ENCODE measurements at places on chromosomes 13 and 19.

DNA sequence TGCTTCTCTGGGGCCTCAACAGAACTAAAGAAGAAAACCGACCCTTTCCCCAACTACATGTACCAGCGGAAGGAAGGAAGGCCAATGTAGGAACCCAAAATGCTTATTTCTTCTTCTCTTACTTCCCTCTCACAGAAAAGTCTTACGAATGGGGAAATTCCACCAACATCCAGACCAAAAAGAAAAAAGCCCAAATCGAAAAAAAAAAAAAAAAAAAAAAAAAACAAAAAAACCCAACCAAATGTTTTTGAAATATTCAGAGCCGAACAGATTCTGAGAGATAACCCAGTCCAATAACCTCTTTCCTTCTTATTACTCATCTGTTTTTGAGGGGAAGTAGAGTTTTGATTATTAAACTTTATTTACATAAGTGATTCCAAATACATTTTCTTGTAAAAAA is 3.9 kb downstream of the PPM1N start:
- no peak for DNase-seq

DNA sequence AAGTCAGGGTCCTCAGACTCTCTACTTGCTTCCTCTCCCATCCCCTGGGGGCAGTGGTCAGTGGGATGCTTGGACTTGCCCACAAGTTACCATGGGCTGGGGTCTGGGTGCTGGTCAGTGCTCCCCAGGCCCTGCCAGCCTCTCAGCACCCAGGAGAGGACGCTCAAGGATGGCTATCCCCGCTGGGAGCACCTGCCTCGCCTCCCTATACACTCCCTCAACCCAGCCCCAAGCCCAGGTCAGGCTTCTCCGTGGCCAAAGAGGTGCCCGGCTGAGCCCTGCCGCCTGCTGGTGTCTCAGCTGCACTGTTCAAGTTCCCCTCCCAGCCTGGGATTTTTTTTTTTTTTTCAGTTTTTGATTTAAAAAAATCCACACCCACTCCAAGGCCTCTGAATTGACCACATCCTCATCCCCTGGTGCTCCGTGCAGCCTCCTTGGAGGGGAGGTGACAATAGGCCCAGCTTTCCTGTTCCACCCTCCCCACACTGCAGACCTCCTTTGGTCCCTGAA is 10.8 kb downstream of the F2RL3 start:
- DNase-seq: peak; percentile 74

DNA sequence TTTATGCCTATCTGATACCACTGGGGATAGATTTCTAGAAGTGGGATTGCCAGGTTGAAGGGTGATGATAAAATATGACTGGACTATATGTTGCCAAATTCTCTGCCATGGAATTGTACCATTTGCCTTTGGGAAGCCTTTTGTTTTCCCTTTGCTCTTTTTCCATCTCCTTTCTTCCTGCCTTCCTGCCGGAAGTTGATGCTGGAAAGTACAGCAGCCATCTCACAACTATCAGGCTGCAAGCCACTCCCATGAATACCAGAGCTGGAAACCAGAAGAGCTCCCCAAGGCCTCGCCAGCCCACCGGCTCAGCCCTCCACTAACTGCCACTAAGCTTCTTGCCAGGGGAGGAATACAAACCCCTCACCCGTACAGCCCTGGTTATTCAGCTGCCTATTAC is 29.7 kb downstream of the ZIC5 start:
- DNase-seq: no peak

DNA sequence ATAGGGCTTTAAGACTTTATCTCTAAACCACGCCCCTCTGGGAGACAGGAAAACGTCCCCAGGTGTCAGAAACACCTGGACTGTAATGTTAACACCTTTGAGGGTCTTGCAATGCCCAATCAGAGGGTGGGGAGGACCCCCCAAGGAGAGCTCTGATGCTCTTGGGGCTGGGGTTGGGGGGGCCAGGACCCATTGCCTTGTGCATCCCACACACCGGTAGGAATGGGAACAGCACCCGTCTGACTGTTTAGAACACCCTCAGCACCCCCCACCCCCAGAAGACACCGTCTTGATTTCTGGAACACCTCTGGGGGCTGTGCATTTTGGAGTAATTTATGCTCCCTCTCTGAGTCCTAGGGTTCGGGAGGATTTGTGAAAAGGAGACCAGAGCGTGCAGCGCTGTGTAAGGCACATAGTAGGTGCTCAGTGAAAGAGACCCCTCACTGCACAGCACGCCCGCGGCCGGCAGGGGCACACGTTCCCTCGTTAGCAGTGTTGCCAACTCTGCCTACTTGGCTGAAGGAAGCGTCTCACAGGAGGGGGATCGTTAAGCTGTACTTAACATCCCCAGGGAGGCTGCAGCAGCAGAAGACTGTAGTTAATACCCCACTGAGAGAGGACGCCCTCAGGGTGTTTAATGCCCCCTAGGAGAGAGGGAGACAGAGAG is 2.8 kb upstream of the ERFL start:
- DNase-seq: no peak

DNA sequence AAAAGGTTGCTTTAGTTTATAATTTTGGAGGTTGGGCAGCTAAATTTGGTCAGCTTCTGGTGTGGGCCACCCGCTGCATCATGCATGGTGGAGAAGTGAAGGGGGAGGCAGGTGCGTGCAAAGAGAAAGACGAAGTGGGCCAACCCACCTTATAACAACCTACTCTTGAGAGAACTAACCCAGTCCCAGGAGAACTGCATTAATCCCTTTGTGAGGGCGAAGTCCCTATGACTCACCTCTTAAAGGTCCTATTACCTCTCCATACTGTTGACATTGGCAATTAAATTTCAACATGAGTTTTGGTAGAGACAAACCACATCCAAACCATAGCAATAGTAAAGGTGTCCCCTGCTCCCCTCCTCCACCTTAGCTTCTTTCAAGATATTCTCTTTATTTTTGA is 7.7 kb upstream of the FGF9 start:
- DNase-seq: no peak

GRCh38 chr13:73058432-73058735 is 421 bp upstream of the KLF5 start:
- no peak for DNase-seq

- DNase-seq: no peak
These were observed 416.9 kb downstream of the IRS2 start for GRCh38 chr13:109369353-109370052.

- DNase-seq: no peak
These were observed 33.5 kb upstream of the USPL1 start for GRCh38 chr13:30584051-30584731.

- DNase-seq: no peak
These were observed 2.1 kb downstream of the ZIC5 start for GRCh38 chr13:99969453-99969918.

DNA sequence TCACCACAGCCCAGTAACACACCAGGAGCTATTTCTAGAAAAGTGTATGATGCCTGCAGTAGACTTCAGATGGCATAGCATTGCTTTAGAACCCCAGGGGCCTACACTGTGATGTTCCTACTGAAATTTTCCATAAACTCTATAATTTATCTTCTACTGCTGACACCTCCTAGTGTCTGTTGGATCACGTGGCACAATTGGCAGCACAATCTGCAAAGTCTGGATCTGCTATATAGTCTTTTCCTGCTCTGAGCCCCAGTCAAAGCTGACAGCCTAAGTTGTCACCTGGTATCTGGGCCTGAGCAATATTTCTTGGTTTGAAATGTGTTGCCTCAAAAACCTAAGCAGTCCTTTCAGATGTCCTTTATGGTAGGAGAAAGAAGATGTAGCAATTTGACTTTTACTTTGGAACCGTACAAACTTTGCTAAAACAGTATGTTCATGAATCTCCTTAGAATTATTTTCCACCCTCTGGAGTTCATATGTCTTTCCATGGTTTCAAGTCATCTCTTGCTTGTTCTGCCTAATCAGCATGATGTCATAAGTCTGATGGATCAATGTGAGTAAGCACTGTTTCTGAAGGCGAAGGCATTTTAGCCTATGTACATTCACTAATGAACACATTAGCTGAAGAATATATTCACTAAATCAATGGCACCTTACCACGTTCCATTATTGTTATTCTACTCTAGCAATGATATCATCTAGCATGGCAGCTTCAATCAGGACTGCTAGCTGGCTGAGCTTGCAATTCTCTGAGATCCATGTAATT is 536.5 kb upstream of the NBEA start:
- no peak for DNase-seq

DNA sequence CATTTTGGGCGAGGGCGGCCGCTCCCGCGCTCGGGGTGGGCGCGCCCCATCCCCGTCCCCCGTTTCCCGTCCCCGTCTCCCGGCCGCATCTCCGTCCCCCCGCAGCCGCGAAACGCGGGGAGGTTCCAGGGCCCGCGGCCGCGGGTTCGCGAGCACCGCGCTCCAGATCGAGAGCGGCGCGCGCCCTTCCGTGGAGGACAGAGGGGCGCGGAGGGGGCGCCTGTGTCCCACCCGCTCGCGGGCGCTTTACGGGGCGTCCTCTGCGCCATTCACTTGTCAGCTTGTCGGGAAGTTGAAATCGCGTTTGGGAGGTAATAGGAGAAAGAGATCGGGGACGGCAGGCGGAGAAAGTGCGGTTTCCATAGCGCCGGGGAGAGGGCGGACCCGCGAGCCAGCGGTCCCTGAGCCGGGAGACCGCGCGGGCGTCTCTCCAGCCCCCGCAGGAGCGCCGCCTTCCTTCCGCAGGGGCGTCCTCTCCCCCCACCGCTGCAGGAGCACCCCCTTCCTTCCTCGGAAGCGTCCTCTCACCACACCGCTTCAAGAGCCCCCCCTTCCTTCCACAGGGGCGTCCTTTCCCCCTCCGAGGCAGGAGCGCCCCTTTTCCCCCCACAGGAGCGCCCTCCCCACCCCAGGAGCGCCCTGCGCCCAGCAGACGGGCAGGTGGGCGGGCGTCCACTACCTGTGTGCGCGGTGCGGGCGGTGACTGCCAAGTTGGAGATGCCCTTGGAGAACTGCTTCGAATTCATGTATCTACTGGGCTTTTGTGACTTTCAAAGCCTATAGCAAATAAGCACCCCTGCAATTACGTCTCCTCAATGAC is 962 bp upstream of the IRS2 start:
- no peak for DNase-seq

DNA sequence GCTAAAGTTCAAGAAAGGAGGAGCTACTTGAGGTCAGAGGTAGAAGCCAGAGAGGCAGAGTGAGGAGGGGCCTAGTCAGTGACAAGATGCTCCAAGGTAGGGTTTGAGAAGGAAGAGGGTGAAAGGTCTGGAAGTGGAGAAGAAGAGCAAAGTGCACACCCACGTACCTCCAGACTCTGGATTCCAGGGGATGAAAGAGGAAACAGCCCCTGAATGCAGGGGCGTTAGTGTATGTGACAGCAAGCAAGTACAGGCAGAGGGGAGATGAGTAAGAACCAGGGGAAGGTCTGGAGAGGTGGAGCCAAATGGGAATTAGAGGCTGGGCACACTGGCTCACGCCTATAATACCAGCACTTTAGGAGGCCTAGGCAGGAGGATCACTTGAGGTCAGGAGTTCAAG is 8.7 kb downstream of the RPS28 start:
- no peak for DNase-seq

DNA sequence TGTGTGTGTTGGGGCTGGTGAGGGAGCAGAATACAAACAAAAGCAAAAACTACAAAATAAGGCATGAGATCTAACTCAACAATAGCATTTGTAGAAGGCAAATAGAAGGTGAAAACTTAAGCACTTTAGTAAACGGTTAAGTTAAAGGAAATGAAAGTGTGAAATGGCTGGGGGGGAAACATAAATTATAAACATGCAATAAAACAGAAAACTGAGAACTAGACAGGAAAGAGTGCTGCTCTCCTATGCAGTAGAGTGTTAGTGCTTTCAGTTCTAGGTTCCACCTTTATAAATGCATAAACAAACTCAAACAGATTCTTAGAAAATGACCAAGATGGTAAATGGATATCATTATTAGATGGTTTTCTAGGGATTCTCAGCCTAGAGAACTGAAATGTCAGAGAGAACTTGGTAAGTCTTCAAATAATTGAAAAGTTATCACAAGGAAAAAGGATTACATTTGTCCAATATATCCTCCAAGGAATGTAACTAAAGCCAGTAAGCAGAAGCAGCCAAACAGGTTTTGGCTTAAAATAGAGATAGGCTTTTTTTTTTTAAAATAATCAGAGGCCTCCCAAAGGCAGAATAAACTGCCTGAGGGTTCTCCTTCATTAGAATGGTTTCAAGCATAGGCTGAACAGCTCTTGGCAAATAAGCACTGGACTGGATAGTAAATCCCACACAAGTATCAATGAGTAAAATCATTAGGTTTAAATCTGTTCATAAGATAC is 23.3 kb downstream of the RBM26 start:
- DNase-seq: no peak

DNA sequence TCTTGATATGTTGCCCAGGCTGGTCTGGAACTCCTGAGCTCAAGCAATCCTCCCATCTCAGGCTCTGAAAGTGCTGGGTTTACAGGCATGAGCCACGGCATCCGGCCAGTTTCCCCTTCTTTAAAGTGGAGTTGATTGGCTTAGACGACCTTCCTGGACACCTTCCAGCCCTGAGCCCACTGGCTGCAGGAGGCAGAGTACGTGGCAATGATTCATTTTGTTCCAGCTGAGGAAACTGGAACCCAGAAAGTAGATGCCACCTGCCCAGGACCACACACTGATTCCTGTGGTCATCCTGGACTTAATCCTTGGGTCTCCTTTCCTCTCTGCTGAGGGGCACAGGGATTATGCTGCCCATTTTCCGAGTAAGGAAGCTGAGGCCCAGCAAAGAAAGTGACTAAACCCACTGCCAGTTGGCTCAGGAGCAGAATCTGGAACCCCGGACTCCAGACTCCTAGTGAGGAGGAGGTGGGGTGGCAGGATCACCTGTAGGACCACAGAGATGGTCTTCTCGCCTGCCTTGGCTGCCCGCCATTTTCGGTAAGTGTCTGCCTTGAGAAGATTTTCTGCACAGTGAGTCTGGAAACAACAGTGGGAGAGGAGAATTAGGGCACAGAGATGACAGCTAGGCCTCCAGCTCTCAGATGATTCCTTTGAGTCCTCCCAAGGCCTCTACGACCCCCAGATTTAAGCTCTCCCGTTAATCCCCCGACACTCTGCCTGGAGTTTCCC is 737 bp downstream of the XRCC1 start:
- DNase-seq: no peak

DNA sequence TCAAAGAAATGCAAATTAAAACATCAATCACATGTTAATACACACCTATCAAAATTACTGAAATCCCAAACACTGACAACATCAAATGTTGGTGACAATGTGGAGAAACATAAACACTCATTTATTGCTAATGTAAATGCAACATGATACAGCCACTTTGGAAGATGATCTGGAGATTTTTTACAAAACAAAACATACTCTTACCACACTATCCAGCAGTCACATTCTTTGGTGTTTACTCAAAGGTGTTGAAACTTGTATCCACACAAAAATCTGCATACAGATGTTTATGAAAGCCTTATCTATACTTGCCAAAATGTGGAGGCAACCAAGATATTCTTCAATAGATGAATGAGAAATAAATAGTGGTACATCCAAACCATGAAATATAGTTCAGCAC is 1219.5 kb upstream of the PCDH20 start:
- DNase-seq: no peak
